ENCODE measurements at places on chromosomes 1 and 21.

DNA sequence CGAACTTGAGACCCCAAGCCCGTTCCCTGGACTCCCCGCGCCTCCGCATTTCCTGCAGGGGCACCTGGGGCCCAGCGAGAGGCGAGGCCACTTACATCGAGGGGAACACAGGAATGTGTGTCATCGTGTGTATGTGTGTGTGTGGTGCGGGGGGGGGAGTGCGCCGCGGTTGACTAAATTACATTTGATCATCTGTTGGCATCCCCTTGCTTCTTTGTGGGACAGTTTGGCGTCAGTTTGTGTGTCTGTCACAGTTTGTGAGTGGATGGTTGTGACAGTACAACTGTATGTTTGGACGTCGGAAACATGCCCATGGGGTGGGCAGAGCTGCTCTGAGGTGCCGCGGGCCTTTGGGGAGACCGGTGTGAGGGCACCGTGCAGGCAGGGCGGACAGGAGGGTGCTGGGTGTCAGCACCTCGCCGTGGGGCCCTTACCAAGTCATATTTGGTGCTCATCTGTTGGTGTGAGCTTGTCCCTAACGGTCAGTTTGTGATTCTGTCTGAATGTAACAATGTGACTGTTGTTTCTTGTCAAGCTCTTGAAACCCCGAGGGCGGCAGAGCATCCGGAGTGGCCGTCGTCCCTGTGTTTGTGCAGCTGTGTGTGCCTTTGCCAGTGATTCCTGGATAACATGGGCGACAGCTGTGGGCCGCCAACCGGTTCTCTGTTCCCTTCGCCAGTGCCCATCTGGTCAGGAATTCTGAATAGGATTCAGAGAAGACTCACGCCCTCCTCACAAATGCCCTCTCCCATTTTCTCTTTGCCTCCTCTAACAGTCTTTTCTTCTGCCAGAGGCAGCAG lies 899 bp downstream of the OPRD1 start:
- no peak for DNase-seq

GRCh38 chr1:230243146-230243545 lies 176.1 kb downstream of the GALNT2 start:
- DNase-seq, result no peak

DNA sequence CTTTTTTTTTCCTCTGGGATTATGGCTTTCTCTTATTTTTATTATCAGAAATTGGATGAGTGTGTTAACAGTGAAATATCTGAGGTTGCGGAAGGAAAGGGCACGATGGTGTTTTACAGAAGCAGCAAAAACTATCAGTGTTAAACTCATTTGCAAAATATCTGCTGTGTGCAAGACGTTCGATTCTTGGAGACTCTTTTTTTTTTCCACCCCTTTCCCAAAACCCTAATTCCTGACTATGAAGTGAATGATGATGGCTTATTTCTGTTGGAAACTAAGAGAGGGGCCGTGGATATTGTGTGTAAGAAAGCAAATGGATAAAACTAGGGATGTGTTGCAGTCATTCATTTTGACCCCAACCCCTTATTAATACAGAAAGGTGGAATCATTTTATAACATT lies 677 bp downstream of the NCAM2 start:
- peak; percentile 54 for DNase-seq

GRCh38 chr1:154404984-154405746 lies at the start of gene IL6R:
Gene IL6R (plus strand): TSS chr1:154405343. CDS start chr1:154405630, 287 bp downstream.
- peak; percentile 95 for DNase-seq

DNA sequence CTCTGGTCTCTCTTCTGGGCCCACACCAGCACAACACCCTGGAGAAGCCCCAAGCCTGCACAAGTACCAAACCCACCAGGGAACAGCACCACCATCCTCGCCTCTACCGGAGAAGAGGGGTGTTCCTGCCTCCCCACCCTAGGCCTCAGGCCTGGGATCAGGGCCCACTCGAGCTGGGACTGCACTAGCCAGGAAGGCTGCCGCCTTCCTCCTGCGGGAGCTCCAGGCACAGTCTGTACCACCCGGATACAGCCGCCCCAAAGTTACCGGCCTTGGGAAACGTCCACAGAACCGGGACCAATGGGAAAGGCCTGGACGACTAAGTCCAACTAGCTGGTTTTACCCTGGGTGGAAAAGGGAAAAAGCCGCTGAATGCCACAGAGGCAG lies 3.4 kb downstream of the TAL1 start:
- peak; percentile 48 for DNase-seq

DNA sequence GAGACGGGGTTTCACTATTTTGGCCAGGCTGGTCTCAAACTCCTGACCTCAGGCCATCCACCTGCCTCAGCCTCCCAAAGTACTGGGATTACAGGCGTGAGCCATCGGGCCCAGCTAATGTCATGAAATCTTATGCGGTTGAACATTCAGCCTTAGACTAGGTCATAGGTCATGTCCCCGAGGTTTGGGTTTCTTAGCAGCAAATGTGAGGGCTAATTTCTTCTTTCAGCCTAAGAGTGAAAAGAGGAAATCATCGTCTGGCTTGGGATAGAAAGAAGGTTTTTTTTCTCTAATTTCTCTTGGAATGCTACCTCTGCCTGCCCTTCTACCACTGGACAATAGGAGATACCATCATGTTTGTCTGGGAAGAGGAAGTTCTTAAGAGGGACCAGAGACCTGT lies 18.0 kb upstream of the PIK3CD start:
- DNase-seq, result no peak

GRCh38 chr21:9763306-9763705 lies 758.1 kb upstream of the TPTE start:
- no peak for DNase-seq

DNA sequence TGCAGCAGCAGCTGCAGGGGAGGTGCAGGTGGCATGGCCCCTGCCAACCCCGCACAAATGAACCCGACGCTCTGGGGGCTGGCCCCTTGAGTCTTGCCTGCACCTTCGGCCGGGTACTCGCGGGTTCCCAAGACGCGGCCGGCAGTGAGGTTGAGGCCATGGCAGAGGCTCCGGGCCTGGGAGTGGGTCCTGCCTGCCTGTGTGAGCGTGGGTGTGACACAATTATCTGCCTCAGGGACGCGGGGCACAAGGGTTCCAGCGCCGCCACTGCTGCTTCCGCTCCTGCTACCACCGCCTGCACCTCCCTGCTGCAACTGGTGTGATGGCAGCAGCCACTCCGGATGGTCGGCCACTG lies 20.9 kb upstream of the TGFB2 start:
- DNase-seq, result no peak

DNA sequence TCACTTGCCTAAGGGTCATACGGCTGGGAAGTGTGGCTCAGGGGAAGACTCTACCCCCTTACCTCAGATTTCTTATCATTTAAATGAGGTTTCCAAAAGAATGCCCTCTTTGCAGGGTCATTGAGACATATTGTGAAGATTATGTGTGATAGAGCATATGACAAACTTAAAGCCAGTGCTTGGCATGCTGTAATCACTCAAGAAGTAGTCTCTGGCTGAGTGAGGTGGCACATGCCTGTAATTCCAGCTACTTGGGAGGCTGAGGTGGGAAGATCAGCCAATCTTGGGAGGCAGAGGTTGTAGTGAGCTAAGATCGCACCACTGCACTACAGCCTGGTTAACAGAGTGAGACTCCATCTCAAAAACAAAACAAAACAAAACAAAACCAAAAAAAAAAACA lies 7.5 kb upstream of the LDLRAD2 start:
- no peak for DNase-seq

- no peak for DNase-seq
Measured at GRCh38 chr1:150772326-150772725, 6.7 kb upstream of the CTSS start.

- no peak for DNase-seq
Measured at GRCh38 chr1:109805486-109806165, 41.9 kb upstream of the EPS8L3 start.

DNA sequence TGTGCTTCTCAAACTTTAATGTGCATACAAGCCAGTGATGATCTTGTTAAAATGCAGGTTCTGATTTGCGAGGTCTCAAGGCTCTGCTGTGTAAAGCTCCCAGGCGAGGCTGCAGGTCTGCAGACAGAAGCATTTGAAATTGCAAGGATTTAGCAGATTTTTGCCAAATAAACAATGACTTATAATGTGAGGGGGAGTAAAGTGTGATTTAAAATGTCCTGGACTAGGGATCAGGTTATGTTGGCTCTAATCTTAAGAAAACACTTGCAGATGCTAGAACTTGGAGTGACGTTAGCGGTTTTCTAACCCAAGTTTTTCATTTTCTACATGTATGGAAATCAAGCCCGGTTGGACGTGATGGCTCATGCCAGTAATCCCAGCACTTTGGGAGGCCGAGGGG lies 16.2 kb upstream of the ACTN2 start:
- no peak for DNase-seq

GRCh38 chr1:37761416-37762095 lies 3.4 kb downstream of the EPHA10 start:
- DNase-seq, result no peak

DNA sequence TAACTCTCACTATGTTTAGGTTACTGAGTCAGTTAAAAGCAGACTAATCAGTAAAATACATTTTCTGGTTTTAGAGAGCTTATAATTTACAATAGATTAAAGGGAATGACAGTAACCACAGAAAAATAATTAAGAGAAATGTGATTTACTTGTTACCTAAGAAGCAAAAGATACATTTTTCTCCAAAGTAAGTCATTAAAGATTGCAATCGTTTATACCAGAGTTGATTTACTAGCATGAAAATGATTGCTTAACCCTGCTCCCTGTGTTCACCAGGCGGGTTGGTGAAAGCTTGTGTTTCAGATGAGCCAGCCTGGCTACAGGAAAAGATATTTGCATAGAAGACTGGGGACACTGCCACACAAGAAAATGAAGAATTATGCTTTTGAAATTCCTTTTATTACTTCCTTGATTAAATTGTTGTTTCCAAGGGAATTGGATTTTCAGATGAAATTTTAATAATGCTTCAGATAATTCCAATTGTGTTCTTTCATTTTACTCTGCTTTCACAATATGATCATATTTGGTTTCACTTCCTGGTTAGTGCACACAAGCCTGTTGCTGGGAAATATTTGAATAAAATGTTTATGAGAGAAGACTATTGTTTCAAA lies 27.9 kb downstream of the LRRC8B start:
- peak; percentile 78 for DNase-seq

DNA sequence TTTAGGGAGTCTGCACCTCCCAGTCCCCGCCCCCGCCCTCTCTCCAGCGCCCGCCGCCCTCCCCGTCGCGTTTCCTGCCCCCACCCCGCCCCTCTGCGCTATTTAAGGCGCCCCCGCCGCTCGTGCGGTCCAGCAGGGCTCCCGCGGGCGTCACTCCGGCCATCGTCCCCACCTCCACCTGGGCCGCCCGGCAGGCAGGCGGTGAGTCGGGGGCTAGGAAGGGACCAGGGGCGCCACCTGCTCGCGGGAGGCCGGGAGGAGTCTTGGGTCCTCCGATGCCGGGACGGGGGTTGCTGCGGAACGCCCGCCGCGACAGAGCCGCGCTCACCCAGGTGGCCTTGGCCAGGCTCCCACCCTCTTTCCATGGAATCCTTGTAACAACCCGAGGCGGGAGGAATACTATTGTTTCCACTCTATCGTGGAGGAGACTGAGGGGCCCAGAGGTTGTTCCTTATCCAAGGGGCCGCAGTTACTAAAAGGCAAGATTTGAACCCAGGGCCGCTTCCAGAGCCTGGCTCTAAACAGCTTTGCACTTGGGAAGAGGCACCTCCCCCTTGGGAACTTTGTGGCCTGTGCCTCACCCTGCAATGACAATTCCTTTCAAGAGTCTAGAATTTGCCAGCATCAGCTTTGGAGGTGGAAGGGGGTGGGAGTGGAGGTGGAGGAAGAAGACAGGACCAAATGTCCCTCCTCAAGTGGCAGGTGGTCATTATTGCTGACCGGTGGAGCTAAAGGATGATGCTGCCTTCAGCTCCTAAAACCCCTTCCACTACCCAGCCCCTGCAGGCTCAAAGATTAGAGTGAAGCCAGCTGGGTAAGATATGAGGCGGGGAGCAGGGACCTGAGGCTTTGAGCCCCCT lies at the start of gene GJA4:
GJA4 (plus strand) TSS at position 132 of the 860 bp plus-strand sequence. CDS start 1,215 bp downstream, outside the sequence.
- no peak for DNase-seq

- peak; percentile 38 for DNase-seq
Measured at GRCh38 chr1:18716112-18716784, 85.6 kb downstream of the PAX7 start.

- DNase-seq, result peak; percentile 96
Measured at GRCh38 chr1:21906173-21907078, 30.7 kb downstream of the HSPG2 start.

DNA sequence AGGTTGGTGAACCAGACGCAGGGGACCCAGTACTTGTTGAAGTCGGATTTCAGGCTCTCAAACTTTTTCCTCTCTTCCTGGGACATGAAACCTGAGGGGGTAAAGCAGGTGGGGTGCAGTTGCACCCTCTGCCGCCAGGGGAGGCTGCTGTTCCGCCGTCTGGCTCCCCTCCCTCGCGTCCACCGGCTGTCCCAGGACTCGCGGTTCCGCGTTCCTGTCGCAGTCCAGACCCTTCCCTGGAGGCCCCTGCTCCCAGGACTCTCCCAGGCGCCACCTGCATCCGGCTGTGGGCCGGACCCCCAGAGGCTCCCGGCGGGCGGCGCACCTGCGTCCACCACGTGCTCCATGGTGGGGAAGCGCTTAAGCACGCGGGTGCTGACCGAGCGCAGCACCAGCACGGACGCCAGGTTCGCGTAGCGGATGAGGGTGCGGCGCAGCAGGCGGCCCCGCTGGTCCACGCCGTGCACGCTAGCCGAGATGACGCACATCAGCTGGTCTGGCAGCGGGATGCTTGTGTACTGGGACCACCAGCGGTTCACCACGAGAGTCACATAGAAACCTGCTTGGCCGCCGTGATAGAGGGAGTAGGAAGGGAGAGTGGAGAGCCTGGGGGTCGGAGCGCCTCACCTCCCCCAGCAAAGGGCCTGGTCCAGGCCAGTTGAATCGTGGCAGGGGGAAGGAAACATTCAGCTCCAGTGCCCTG lies 1.7 kb downstream of the BEST4 start:
- DNase-seq, result peak; percentile 50

DNA sequence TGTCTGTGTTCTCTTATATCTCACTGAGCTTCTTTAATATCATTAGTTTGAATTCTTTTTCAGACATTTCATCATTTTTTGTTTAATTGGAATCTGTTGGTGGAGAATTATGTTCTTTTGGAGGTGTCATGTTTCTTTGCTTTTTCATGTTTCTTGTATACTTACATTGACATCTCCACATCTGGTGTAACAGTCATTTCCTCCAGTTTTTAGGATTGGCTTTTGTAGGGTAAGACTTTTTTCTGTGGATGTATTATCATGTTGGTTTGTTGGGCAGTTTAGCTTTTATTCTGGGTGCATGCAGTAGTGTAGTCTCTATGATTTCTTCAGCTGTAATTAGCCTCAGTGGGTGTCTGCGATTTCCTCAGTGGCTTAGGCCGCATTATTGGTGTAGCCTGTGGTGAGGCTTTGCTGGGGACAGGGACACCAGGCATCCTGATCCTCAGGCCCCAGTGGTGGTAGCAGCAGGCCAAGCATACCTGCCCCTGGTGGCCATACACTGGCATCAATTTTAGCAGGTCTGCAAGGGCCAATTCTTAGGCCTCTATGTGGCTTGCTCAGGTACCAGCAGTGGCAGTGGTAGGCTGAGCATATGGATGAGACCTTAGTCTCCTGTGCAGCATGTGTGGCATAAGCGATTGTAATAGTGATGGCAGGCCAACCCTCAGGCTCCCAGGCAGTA lies 77.6 kb upstream of the SAMD13 start:
- DNase-seq, result no peak

- no peak for DNase-seq
Measured at GRCh38 chr1:30472526-30472925, 250.9 kb downstream of the MATN1 start.

- DNase-seq, result no peak
Measured at GRCh38 chr1:209241487-209241886, 342.0 kb upstream of the CAMK1G start.

- no peak for DNase-seq
Measured at GRCh38 chr21:32172106-32172505, 106.7 kb downstream of the MIS18A start.

Data from OCI-M1 (cell line).